Mucosa of descending colon (tissue), 3 donors: ENCODE measurements at places on chromosomes 2 and 18.

DNA sequence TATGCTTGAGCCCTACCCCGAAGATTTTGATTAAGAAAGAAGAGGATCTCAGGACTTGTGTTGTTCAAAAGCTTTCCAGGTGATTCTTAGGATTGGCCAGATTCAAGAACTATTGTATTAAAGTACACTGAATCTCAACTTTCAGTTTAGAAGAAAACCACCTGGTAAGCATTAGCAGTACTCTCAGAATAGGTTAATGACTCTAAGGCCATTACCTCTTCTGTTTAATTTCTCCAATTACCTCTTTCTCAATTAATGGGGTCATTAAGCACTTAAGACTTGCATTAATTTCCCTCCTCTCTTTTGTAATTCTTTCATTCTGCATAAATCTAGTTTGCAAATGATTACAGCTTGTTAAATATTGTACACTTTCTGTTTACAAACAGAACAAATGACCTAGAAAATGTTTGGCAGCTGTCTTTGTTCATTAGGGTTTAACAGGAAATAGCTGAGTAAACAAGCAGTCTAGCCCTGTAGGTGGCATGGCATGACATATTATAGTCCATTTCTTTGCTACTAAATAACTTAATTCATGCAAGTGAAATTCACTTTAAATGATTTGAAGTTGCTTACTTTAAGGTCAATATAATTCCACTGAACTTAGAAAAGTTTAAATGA, 20.4 kb upstream of the TDRD15 start:
- no peak for DNase-seq

DNA sequence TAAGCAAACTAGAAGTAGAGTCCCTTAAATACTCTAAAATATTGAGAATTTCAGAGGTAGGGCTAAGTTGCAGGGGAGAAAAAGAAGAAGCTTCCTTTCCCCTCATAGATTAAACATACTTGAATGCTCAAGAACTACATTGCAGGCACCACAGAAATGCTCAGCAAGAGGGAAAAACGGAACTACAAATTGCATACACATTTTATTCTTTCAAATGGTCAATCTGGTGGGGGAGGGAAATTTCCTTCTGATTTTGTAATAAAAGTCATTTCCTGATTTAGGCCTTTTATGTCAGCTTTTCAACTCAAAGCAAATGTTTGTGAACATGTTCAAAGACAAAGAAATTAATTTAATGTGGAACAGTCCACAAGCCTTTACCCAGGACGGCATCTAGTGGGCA, 33.0 kb downstream of the FARSB start:
- DNase-seq, result no peak

DNA sequence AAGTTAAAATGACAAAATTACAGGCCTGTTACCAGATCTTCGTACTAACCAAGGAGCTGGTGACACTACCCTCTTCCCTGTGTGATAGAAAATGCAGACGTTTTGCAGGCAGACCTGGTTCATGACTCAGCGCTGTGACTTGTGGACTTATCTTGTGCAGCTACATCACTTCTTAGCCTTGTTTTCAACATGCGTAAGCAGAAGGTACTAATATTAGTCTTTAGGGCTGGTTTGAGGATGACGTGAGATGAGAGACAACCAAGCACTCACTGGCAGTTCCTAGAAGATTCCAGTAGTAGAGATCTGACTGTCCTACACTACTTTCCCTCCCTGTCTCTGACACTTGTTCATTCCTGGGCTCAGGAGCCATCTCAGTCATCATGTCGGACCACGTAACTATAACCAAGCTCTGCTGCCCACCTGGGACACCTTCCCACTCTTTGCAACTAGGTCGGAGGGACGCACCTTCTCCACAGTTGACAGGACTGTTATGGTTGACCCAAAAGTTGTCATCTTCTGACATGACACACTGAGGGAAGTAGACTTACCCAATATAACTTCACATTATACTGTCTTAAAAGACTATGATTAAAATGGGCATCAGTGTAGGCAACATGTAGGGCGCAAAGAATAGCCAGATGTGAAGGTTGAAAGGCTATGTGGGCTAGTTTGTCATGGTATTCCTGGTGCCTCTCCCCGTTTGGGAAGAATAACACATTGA, 64.8 kb downstream of the TNFRSF11A start:
- no peak for DNase-seq

- DNase-seq, result no peak
Observed at GRCh38 chr2:54176577-54176976, 61.2 kb downstream of the ACYP2 start.

GRCh38 chr2:69214898-69215297, 172.1 kb downstream of the GFPT1 start:
- no peak for DNase-seq

GRCh38 chr18:44590956-44591670, 89.6 kb upstream of the SETBP1 start:
- DNase-seq, result no peak

- peak; percentile 85 for DNase-seq
Observed at GRCh38 chr18:51030537-51031258, 685 bp downstream of the SMAD4 start.

- DNase-seq, result no peak
Observed at GRCh38 chr2:12289120-12289802, 427.5 kb upstream of the TRIB2 start.

DNA sequence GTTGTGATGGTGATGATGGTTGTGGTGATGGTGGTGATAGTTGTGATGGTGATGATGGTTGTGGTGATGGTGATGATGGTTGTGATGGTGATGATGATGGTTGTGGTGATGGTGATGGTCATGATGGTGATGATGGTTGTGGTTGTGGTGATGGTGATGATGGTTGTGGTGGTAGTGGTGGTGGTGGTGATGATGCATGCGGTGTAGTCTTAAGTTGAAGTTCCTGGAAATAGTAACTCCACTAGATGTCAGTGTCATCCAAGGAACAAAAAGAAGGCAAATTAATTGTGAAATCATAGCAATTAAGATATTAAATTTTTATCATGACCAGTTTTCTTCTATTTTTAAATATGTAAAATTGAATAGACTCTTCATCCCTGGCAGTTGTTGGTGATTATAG, 309.2 kb downstream of the AGAP1 start:
- DNase-seq, result no peak

DNA sequence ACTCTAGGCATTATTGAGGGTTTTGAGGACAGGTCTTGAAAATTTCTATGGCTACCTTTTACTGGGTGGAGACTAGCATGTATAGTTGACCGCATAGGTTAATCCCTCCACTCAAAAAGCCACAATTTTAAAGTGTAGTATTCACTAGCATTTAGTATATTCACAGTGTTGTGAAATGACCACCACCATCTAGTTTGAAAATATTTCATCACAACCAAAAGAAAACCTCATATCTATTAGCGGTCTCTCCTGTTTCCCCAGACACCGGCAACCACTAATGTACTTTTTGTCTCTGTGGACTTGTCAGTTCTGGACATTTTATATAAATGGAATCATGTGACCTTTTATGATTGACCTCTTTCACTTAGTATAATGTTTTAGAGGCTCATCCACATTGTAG, 53.9 kb downstream of the MSH2 start:
- DNase-seq, result no peak
